ENCODE measurements at places on chromosomes 6 and 20. TPM values are rescaled to one million over a fixed set of nuclear protein-coding genes. Genes with fewer than 3 reads are reported as not detected.

PLAGL1 gene
- total RNA-seq: 2.1 TPM

TRMT6 gene
- 14.6 TPM for total RNA-seq

PNLDC1 gene
- not detected for total RNA-seq

SYCP2L gene
- 0.99 TPM for total RNA-seq

ANKRD66 gene
- total RNA-seq: not detected

TPMT gene
- total RNA-seq: 9.5 TPM

DDO gene
- total RNA-seq: 0.89 TPM

ABHD16B gene
- total RNA-seq: not detected

NRN1 gene
- 44.1 TPM for total RNA-seq

BANF2 gene
- total RNA-seq: not detected

GPR6 gene
- total RNA-seq: not detected

LY6G6F gene
- not detected for total RNA-seq

THEMIS gene
- not detected for total RNA-seq

FOXA2 gene
- total RNA-seq: 0.35 TPM

HSP90AB1 gene
- total RNA-seq: 5,432 TPM

GJA10 gene
- total RNA-seq: not detected

PGC gene
- total RNA-seq: not detected

PPIL1 gene
- total RNA-seq: 52.9 TPM

RIPPLY2 gene
- not detected for total RNA-seq

APOBEC2 gene
- total RNA-seq: not detected

SSR1 gene
- total RNA-seq: 170 TPM

RFX6 gene
- not detected for total RNA-seq

MUC21 gene
- total RNA-seq: not detected

TMEM244 gene
- not detected for total RNA-seq

EFCAB8 gene
- not detected for total RNA-seq

MCCD1 gene
- not detected for total RNA-seq
